Kidney tubule cell (primary cell): ENCODE measurements at places on chromosomes 2 and 18.
A peak's percentile ranks its signal among the peaks of the same experiment; 100 is the strongest.

DNA sequence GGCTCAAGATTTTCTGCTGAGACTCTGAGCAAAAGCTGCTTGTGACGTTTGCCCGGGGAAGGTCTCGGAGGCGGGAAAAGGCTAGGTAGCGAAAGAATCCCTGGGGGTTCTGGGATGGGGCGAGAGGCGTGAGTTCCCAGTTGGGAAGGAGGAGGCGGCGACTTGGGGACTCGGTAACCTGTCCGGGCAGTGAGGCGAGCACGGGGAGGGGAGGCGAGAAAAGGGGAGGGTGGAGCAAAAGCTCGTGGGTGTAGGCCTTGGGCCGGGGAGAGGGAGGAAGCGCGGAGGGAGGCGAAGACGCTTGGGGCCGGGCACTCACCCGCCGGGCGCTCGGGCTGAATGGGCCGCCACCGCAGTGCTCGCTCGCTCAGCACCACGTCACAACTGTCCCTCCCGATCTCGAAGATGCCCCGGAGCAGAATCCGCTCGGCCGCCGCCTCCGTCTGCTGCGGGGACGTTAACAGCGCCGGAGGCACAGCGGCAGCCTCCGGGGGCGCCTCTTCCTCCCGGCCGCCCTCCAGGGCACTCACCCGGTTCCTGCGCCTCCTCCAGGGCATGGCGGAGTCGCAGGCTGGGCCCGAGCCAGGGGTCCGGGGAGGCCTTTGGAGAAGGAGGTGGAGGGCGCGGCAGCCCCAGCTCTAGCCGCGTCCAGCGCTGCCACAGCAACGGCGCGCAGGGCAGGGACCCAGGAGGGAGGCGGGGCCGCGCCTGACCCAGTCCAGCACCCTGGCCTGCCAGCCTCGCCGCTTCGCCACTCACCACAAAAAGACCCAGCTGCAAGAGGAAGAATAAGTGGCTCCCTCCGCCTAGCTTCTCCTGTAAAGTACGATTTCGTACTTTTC lies at the start of gene CERKL:
CERKL (minus strand) TSS at position 656 of the 842 bp plus-strand sequence; CDS start at position 557, 99 bp downstream.
- peak; percentile 76 for DNase-seq

GRCh38 chr2:240432820-240433801 lies 2.4 kb upstream of the GPC1 start:
- no peak for DNase-seq

DNA sequence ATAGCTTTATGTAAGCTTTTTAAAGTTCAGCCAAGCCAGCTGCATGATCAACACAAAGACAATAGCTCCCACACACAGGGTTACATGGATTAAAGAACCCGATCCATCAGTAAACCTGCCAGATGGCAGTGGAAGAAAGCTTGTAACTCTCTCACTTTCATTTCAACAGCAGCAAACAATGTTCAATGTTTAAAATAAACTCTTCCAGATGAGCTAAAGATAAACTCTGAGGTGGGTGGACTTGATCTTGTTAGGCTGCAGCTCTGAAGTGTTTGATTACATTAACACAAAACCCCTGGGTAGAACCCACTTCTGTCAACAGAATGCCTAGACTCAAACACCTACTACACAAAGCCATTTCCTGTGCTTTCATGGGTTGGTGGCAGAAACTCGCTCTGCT lies 13.9 kb downstream of the RDH14 start:
- DNase-seq = no peak

DNA sequence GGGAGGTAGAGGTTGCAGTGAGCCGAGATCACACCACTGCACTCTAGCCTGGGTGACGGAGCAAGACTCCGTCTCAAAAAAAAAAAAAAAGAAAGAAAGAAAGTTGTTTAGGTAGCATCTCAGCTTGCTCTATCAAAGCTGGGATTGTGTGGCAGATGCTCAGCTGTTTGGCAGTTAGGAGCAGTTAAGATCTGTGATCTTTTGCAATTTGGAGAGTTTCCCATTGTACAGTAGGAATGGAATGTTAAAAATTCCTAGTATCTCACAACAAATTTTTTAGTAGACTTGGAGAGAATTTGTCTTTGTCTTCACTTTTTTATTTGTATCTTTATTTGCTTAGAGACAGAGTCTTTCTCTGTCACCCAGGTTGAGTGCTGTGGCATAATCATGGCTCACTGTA lies 122.9 kb upstream of the UNC80 start:
- DNase-seq = no peak

DNA sequence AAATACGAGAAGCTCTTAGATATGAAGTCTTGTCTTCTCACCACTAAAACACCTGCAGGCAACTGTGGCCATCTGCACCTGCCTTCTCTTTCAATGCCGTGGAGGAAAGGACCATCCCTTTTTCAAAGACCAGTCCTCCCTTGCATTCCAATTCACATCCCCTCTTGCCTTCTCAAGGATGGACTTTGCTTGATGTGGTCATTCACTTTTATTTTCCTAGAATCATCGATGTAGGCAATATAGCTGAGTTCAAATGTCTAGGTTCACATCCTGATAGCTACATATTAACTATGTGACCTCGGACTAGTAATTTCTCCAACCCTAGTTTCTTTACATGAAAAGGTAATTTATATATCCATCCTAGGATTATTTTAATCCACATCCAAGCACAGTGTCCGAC lies 110.1 kb downstream of the HIBCH start:
- no peak for DNase-seq

GRCh38 chr2:188969236-188969635 lies 4.9 kb upstream of the COL3A1 start:
- DNase-seq = peak; percentile 11

DNA sequence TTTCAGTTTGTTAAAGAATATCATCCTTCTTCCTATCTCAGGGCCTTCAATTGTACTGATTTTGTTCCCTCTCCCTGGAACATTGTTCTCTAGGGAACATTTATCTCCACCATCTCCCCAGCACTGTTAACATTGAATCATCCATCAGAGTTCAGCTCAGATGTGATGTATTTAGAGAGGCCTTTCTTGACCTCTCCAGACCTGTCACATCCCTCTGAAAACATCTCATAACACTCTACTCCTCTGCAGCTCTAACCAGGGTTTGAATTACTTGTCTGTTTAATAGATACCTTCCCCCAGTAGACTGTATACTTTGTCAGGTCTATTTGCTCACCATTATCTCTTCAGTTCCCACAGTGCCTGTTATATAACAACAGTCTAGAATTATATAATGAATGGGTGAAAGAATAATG lies 98.6 kb downstream of the GALNT1 start:
- DNase-seq = no peak

DNA sequence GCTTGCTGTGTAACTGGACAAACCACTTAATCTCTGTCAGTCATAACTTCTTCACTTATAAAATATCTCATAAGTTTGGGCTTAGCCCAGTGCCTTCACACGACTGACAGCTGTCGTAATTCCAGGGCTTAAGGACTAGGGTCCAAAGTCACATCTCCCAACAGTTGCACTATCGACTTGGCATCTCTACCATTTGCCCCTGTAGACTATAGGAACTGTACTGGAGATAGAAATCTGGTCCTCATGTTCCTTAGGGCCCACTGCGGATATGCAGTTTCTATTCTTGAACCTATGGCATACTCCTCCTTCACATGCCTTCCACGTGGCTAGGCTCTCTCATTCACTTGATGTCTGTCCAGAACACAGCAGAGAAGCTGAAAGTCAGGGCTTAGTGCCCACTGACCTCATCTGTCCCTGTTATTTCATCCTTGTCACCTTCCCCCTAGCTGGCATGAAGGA lies 2.7 kb downstream of the ABHD1 start:
- DNase-seq = no peak

- no peak for DNase-seq
Measured at GRCh38 chr2:60351321-60351720, 202.1 kb downstream of the BCL11A start.

- DNase-seq = peak; percentile 76
Measured at GRCh38 chr2:200786826-200787225, 24.9 kb upstream of the BZW1 start.

DNA sequence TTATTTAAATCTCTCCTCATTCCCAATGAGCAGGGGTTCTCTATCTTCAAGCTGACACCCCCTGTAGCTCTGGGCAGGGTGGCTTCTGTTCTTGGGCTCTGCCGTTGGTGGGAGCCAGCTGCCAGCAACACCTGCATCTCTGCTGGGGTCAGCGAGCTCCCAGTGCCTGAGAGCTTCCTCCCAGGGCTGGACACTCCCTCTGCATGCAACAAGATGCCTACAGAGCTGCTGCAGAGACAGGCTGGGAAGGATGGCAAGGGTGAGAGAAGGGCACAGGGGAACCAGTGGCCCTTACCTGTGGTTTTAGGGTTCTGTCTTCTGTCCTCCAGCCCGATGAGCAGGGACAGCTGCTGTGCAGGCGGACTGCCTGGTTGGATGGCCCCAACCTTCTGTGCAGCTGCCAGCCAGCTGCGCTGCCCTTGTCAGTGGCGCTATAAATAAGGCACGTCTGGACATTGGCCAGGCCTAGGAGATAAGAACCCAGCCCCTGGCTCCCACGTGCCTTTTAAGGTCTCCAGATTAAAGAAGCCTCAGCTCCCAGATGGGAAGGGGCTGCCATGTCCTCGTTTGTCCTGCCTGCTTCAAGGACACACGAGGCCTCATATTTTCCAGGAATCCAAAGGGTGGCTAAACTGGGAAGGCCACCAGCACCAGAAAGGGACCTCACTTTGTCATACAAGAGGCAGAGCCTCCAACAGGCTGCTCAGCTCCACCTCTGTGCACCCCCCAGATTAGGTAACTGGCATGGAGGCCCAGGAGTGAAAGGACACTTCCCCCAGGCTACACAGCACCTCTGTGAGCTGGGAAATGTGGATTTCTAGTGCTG lies 39.5 kb upstream of the FHL2 start:
- no peak for DNase-seq

GRCh38 chr2:98432145-98432544 lies 12.5 kb upstream of the INPP4A start:
- DNase-seq = no peak

GRCh38 chr2:202171241-202171825 lies 67.1 kb downstream of the SUMO1 start:
- DNase-seq = no peak

DNA sequence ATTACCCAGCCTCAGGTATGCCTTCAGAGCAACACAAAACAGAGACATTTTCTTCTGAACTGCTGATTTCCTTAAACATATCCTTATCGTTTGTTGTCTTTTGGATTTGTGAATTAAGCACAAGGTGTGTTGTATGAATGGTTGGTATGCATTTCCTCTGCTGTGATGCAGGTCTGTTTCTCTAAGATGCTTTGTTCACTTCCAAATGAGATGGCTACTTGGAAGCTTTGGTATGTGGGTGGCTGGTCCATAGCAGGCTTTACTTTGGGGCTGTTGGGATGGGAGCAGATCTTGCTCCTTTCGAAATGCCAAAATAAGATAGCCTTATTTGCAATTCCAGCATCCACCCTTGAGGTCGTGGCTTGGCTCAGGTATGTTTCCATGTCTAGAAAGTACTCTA lies 257.2 kb downstream of the INSIG2 start:
- DNase-seq = no peak

DNA sequence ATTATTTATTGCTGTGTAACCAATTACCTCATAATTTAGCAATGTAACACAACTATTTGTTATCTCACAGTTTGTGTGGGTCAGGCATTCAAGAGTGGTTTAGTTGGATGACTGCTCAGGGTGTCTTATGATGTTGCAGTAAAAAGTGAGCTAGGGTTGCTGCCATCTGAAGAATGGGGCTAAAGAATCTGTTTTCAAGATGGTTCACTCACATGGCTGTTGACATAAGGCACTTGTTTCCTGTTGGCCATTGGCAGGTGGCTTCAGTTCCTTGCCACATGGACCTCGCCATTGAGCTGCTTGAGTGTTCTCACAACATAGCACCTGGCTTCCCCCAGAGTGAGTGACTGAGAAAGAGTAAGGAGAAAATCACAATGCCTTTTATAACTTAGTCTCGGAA lies 123.2 kb downstream of the TMEM17 start:
- peak; percentile 67 for DNase-seq

GRCh38 chr2:157784823-157785175 lies 91.3 kb downstream of the ACVR1 start:
- DNase-seq = no peak

GRCh38 chr18:77053616-77054287 lies 78.8 kb downstream of the MBP start:
- DNase-seq = no peak

- DNase-seq = no peak
Measured at GRCh38 chr2:168241208-168241607, 6.2 kb downstream of the STK39 start.

DNA sequence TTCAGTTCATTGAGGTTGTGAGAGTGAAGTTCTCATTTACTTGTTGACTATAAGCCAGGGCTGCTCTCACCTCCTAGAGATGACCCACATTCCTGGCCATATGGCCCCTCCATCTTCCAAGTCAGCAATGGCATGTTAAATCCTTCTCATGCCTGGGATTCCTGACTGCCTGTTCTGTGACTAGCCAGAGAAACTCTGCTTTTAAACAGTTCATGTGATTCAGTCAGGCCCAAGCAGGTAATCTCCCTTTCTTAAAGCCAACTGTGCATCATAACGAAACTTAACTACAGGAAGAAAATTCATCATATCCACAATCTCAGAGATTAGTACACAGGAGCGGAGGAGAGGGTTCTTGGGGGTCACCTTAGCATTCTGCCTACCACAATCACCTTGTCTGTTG lies 11.5 kb downstream of the DPP4 start:
- peak; percentile 66 for DNase-seq

- DNase-seq = peak; percentile 98
Measured at GRCh38 chr18:37419315-37419714, 146.3 kb downstream of the CELF4 start.

- DNase-seq = no peak
Measured at GRCh38 chr2:98137196-98137595, 50.2 kb downstream of the VWA3B start.

GRCh38 chr18:70363861-70364260 lies 75.0 kb downstream of the SOCS6 start:
- DNase-seq = peak; percentile 73

- no peak for DNase-seq
Measured at GRCh38 chr2:71759060-71759459, 305.7 kb downstream of the DYSF start.

GRCh38 chr2:233453916-233454315 lies 99.6 kb downstream of the DGKD start:
- DNase-seq = no peak
